A673 (cell line): ENCODE measurements at places on chromosomes 12 and 14. TPM values are rescaled to one million over a fixed set of nuclear protein-coding genes. Genes with fewer than 3 reads are reported as not detected.

PAPLN gene
- 0.31 and 0.75 TPM in 2 replicates for total RNA-seq

LRTM2 gene
- not detected in 2 replicates for total RNA-seq

BEST3 gene
- 0.50 and 0.69 TPM in 2 replicates for total RNA-seq

CCDC196 gene
- not detected in 2 replicates for total RNA-seq

HIGD1C gene
- total RNA-seq = not detected in 2 replicates

KRT75 gene
- total RNA-seq = not detected in 2 replicates

GPRC5A gene
- total RNA-seq = 0.22 and 0.56 TPM in 2 replicates

NYNRIN gene
- 8.6 and 17.3 TPM in 2 replicates for total RNA-seq

TAS2R10 gene
- 1.1 and 1.4 TPM in 2 replicates for total RNA-seq

IRAK3 gene
- total RNA-seq = 0.19 and 0.37 TPM in 2 replicates

GRCh38 chr12:104427547-104427938, 29.2 kb upstream of the CHST11 start:
- DNase-seq = no peak
- no peak overlapping the region for H3K4me3 ChIP-seq
- H3K4me1 ChIP-seq = no peaks in the 10 kb centered on the region
- no peak overlapping the region for H3K27ac ChIP-seq

- DNase-seq = no peak
- H3K4me3 ChIP-seq = no peak overlapping the region
- no peak overlapping the region for H3K27ac ChIP-seq
- no peaks in the 10 kb centered on the region for H3K36me3 ChIP-seq
Measured at GRCh38 chr12:70806043-70806442, 114.5 kb downstream of the PTPRR start.

GRCh38 chr14:70935135-70935534, 27.9 kb downstream of the PCNX1 start:
- H3K4me1 ChIP-seq = peaks cover 23% of the 10 kb centered on the region
- H3K27ac ChIP-seq = peak overlapping the region; percentile 10

DNA sequence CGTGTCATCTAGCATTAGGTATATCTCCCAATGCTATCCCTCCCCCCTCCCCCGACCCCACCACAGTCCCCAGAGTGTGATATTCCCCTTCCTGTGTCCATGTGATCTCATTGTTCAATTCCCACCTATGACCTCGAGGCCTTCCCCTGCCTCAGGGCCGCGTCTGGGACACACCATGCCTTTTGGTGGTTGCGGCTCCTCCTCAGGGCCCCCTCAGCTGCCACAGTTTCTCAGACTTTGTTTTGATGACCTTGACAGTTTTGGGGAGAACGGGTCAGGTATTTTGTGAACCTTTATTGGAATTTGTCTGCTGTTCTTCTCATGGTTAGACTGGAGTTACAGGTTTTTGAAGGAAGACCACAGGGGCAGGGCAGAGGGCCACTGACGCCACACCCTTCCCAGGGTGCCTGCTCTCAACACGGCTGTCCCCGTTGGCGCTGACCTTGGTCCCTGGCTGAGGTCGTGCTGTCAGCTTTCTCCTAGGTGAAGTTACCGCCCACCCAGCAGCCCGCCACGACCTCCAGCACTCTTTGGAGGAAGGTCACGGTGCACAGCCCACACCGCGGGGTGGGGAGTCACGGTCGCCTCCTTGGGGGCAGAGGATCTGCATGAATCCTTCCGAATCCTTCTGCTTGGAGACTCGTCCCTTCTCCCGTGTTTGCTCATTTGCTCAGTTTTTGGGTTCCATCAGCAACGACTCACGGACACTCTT, 130.5 kb downstream of the KIF26A start:
- no peak overlapping the region for H3K27ac ChIP-seq
- no peak for DNase-seq

DNA sequence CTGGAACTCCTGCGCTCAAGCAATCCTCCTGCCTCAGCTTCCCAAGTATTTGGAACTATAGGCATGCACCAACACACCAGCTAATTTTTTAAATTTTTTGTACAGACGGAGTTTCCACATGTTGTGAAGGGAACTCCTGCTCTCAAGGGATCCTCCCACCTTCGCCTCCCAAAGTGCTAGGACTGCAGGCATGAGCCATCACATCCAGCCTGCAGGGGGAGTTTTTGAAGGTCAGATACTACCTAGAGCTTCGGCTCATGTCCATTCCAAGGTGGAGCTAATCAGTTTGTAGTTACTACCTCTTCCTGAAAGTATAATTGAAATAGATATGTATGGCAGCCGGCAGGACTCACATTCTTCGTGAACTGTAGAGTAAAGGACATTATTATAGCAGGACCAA, 3.7 kb upstream of the TAS2R19 start:
- H3K4me1 ChIP-seq = no peaks in the 10 kb centered on the region
- no peak overlapping the region for H3K27ac ChIP-seq
- H3K4me3 ChIP-seq = no peak overlapping the region
- H3K36me3 ChIP-seq = no peaks in the 10 kb centered on the region

GRCh38 chr12:1384910-1385309, 209.5 kb downstream of the FBXL14 start:
- no peak overlapping the region for H3K4me3 ChIP-seq
- no peaks in the 10 kb centered on the region for H3K4me1 ChIP-seq
- no peaks in the 10 kb centered on the region for H3K27me3 ChIP-seq

GRCh38 chr12:100646896-100647295, 73.4 kb downstream of the GAS2L3 start:
- DNase-seq = no peak
- H3K4me3 ChIP-seq = no peak overlapping the region
- no peaks in the 10 kb centered on the region for H3K4me1 ChIP-seq
- H3K36me3 ChIP-seq = no peaks in the 10 kb centered on the region

DNA sequence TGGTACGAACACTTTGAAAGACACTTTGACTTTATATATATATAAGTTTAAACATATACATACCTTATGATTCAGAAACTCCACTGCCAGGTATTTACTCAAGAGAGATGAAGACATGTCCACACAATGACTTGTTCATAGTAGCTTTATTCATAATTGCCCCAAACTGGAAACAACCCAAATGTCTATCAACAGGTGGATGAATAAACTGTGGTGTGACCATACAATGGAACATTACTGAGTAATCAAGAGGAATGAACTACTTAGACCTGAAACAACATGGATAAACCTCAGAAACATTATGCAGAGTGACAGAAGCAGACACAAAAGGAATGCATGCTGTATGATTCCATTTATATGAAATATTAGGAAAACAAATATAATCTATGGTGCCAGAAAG, 71.1 kb downstream of the PPP1R36 start:
- H3K4me3 ChIP-seq = no peak overlapping the region
- H3K27ac ChIP-seq = no peak overlapping the region
- H3K27me3 ChIP-seq = no peaks in the 10 kb centered on the region
- no peaks in the 10 kb centered on the region for H3K36me3 ChIP-seq
- H3K4me1 ChIP-seq = no peaks in the 10 kb centered on the region
- no peak for DNase-seq

DNA sequence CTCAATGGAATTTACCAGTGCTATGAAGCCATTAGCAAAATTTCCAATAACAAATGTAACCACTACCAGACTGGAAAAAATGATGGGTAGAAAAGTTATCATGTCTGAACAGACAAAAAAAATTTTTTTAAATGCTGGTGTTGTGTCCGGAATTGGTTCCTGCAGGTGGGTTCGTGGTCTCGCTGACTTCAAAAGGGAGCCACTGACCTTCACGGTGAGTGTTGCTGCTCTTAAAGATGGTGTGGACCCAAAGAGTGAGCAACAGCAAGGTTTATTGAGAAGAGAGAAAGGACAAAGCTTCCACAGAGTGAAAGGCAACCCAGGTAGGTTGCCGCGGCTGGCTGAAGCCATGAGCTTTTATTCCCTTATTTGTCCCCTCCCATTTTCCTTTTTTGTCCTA, at the start of gene TAS2R43:
Gene TAS2R43, minus strand, starts transcription at position 186 of the 400 bp plus-strand sequence. Its CDS starts 84 bp downstream, at position 102.
- no peaks in the 10 kb centered on the region for H3K27me3 ChIP-seq
- H3K36me3 ChIP-seq = no peaks in the 10 kb centered on the region
- H3K27ac ChIP-seq = no peak within 1 kb of the TSS
- no peak within 1 kb of the TSS for H3K4me3 ChIP-seq
- no peaks in the 10 kb centered on the region for H3K4me1 ChIP-seq

- H3K36me3 ChIP-seq = peaks cover 3% of the 10 kb centered on the region
- H3K27ac ChIP-seq = no peak overlapping the region
- H3K27me3 ChIP-seq = no peaks in the 10 kb centered on the region
- H3K4me1 ChIP-seq = no peaks in the 10 kb centered on the region
- DNase-seq = no peak
Measured at GRCh38 chr12:48917857-48918537, 7.3 kb downstream of the FKBP11 start.

GRCh38 chr12:42019746-42020145, 124.9 kb downstream of the GXYLT1 start:
- H3K4me3 ChIP-seq = no peak overlapping the region
- H3K27ac ChIP-seq = no peak overlapping the region
- H3K4me1 ChIP-seq = peaks cover 14% of the 10 kb centered on the region
- no peaks in the 10 kb centered on the region for H3K36me3 ChIP-seq
- H3K27me3 ChIP-seq = no peaks in the 10 kb centered on the region

GRCh38 chr12:79452906-79453305, 237.9 kb downstream of the PAWR start:
- H3K4me1 ChIP-seq = no peaks in the 10 kb centered on the region
- peaks cover 14% of the 10 kb centered on the region for H3K36me3 ChIP-seq
- H3K27ac ChIP-seq = no peak overlapping the region
- no peak overlapping the region for H3K4me3 ChIP-seq
- no peaks in the 10 kb centered on the region for H3K27me3 ChIP-seq

GRCh38 chr12:126507231-126507630, 1442.0 kb downstream of the AACS start:
- no peaks in the 10 kb centered on the region for H3K27me3 ChIP-seq
- H3K36me3 ChIP-seq = no peaks in the 10 kb centered on the region
- no peak overlapping the region for H3K4me3 ChIP-seq
- H3K4me1 ChIP-seq = peaks cover 14% of the 10 kb centered on the region

GRCh38 chr14:88488081-88488480, 66.7 kb downstream of the PTPN21 start:
- H3K27ac ChIP-seq = no peak overlapping the region
- no peaks in the 10 kb centered on the region for H3K4me1 ChIP-seq
- no peak for DNase-seq

DNA sequence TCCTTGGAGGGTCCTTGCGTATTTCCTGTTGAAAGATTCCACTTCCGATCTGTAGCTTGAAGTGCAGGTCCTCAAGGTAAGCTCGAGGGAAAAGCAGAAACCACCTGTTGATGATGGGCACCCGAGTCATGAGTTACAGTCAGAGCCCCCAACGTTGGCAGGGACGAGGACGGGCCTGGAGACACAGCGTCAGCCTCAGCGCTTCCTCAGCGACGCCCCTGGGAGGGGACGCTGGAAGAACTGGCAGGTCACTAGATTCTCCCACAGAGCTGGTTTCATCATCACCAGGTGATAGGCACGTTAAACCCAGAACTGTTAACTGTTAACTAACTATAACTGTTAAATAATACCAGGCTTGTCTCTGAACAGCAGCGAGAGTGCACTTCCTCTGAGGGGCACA, 101.8 kb downstream of the TNFAIP2 start:
- H3K27ac ChIP-seq = no peak overlapping the region
- no peaks in the 10 kb centered on the region for H3K27me3 ChIP-seq
- H3K36me3 ChIP-seq = no peaks in the 10 kb centered on the region
- H3K4me3 ChIP-seq = no peak overlapping the region
- DNase-seq = no peak

GRCh38 chr12:131210506-131211339, 257.0 kb downstream of the ADGRD1 start:
- no peaks in the 10 kb centered on the region for H3K4me1 ChIP-seq
- H3K27ac ChIP-seq = no peak overlapping the region
- no peak overlapping the region for H3K4me3 ChIP-seq
- no peak for DNase-seq
- no peaks in the 10 kb centered on the region for H3K27me3 ChIP-seq

DNA sequence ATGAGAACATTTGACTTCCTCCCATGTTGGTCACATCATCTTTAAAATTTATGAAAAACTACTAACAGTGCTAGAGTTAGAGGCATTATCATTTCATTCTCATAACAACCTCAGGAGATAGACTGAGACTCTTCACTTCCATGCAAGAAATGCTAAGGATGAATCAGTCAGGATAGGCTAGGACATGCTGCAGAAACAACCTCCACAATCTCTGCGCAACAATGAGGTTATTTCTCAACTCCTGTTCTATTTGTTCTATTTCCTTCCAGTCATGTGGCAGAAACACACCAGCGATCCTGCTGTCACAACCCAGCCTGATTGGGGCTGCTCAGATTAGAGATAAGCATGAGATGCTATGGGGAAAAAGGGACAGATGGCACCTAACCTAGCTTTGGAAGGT, 49.0 kb upstream of the TMEM263 start:
- DNase-seq = no peak
- H3K36me3 ChIP-seq = no peaks in the 10 kb centered on the region
- no peaks in the 10 kb centered on the region for H3K27me3 ChIP-seq
- H3K4me1 ChIP-seq = no peaks in the 10 kb centered on the region
- H3K27ac ChIP-seq = no peak overlapping the region
- no peak overlapping the region for H3K4me3 ChIP-seq

DNA sequence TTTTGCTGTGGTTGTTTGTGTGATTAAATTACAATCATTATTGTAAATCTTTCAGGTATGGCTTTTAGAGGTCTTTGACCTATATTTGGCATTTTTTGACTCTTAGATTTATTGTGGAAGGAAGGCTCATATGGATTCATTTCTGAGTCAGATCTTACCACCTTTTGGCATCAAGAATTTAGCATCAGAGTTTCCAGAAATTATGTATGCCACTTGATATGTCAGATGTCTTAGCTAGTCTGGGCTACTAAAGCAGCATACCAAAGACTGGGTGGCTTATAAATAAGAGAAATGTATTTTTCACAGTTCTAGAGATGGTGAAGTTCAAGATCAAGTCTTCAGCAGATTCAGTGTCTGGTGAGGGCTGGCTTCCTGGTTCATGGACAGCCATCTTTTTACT, 129.5 kb upstream of the PZP start:
- H3K4me3 ChIP-seq = no peak overlapping the region
- DNase-seq = no peak
- no peaks in the 10 kb centered on the region for H3K36me3 ChIP-seq
- H3K27me3 ChIP-seq = no peaks in the 10 kb centered on the region

DNA sequence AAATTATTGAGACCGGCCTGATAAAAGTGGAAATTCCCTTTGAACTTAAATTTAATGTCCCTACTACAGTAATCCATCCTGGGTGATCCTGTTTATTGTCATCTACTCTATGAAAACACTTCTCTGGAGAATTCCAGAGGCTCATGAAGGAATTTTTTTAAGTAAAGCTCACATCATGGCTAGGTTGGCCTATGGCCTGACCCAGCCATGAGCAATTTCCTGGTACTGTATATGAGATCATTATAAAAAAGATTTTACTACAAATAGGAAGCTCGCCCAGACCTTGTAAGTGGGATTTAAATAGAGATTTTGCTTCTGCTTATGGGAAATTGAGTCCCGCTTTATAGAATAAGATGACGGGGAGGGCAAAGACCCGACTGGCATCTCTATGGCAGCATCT, 215.5 kb downstream of the DPF3 start:
- H3K27ac ChIP-seq = no peak overlapping the region
- no peaks in the 10 kb centered on the region for H3K4me1 ChIP-seq
- no peaks in the 10 kb centered on the region for H3K27me3 ChIP-seq
- no peaks in the 10 kb centered on the region for H3K36me3 ChIP-seq
- no peak overlapping the region for H3K4me3 ChIP-seq

GRCh38 chr12:97944576-97944975, 482.0 kb downstream of the RMST start:
- no peak overlapping the region for H3K4me3 ChIP-seq
- H3K36me3 ChIP-seq = no peaks in the 10 kb centered on the region
- no peak overlapping the region for H3K27ac ChIP-seq
- H3K27me3 ChIP-seq = peaks cover 13% of the 10 kb centered on the region

GRCh38 chr12:57389033-57389432, 41.8 kb downstream of the R3HDM2 start:
- H3K36me3 ChIP-seq = peaks cover 5% of the 10 kb centered on the region
- H3K4me3 ChIP-seq = no peak overlapping the region
- no peaks in the 10 kb centered on the region for H3K4me1 ChIP-seq
